CD4-positive, alpha-beta T cell treated with Interleukin-2 at 100 ng/mL for 4 hours (primary cell): ENCODE measurements at places on chromosomes 7 and 10.

- DNase-seq = no peak
Observed at GRCh38 chr10:11381023-11381422, 230.4 kb downstream of the USP6NL start.

DNA sequence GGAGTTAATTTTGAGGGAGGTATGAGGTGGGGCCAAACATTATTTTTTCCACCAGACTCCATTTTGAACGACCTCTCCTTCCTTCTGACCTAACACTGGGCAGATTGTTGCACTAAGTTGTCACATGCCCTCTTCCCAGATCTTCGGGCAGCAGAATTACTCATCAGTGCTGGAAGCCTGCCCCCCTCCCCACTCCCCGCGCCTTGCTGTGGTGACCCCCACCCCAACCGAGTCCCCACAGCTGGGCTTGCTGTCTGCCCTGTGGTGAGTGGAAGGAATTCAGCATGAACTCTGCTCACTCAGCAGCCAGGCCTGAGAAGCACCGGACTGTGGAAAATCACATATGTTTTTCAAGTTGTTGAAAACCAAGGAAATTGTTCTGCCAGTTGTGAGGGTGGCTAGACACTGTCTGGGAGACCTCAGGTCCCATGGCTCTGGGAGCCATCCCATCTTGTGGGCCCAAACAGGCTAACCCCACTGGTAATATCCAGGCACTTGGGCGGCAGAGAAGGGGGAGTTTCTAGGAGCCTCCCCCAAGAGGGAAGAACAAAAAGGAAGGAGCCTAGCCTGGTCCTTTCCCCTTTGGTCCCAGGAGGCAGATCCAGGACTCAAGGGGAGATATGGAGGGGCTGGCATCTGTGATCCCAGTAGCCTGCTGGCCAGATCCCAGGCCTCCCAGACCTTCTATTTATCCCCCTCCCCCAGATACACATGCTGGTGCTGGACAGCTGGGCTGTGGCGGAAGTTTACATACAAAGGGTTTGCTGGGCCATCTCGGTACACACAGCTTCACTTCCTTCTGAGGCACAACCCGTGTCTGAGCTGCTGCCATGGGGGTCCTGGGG, 3.5 kb upstream of the AEBP1 start:
- no peak for DNase-seq

GRCh38 chr10:54550016-54550415, 251.0 kb downstream of the PCDH15 start:
- no peak for DNase-seq

DNA sequence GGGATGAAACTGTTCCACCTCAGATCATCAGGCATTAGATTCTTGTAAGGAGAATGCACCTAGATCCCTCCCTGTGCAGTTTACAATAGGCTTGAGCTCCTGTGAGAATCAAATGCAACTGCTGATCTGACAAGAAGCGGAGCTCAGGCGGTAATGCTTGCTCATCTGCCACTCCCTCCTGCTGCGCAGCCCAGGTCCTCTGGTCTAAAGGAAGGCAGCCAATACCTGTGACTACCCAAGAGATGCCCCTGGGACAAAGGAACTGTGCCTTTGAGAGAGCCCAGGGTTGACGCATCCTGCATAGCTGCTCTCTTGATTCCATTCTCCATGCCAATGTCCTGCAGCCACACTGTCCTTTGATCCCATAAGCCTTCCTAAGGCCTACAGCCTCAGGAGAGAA, 73.1 kb downstream of the ADCYAP1R1 start:
- no peak for DNase-seq

DNA sequence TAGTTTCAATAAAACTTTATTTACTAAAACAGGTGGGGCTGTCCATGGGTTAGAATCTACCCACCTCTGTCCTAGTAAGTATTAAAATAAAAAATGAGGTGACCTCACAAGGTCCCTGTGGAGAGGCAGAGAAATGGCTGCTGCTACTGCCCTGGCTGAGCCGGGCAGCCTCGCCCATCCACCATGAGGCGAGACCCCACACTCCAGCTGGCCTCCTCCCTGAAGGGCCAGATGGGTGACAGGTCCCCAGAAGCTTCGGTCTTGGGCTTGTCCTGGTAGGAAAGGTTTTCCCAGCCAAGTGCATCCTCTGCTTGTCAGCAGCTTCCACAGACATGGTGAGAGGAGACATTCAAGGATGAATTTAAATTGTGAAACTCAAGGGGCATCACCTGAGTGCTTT, 565.8 kb downstream of the PTPRN2 start:
- DNase-seq = no peak

DNA sequence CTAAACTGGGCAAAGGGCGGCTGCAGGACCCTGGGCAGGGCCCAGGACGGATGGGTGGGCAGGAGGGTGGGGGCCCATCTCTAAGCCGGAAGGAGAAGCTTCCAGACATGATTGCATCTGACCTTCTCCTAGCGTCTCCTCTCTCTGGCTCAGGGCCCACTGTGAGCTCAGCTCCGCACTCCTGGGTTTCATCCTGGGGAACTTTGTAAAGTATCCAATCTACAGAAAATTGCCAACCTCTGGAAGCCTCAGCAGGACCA, 8.8 kb upstream of the RET start:
- no peak for DNase-seq

GRCh38 chr10:84846658-84847316, 518.4 kb downstream of the CCSER2 start:
- DNase-seq = no peak

- no peak for DNase-seq
Observed at GRCh38 chr10:74510594-74510993, 315.8 kb upstream of the KAT6B start.

GRCh38 chr7:3438352-3438751, 137.3 kb downstream of the SDK1 start:
- DNase-seq = no peak

DNA sequence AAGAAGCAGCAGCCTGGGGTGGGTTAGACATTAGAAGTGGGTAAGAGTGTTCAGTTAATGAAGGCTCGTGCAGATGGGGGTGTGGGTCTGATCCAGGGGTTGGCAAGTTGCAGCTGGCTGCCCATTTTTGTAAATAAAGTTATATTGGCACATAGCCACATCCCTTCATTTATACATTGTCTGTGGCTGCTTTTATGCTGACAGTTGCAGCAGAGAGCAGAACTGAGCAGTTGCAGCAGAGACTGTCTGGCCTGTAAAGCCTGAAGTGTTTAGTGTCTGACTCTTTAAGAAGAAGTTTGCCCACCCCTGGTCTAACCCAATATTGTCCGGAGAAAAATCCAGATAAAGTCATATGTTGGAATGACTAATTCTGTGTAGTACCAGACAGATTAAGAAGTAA, 38.1 kb downstream of the GLRX3 start:
- DNase-seq = no peak

GRCh38 chr7:82527851-82528250, 84.3 kb upstream of the CACNA2D1 start:
- DNase-seq = no peak

- no peak for DNase-seq
Observed at GRCh38 chr7:116772423-116772863, 89.9 kb upstream of the CAPZA2 start.

DNA sequence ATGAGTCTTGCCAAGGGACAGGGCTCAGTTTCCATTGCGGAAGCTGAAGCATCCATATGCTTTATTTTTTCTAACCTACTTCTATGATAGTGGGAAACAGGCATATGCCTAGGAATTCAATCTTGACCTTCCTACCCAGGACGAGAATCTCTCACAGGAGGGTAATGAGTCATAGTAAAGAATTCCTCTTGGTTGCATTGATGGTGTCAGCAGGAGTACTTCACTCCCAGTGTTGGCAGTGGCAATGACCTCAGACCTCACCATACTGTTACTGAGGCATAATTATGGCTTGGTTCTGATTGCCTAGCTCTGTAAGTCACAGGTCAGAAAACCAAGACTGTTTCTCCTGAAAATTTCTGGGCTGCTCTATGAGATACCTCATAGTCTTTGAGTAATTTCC, 552.9 kb downstream of the ARL4A start:
- no peak for DNase-seq

- peak; percentile 24 for DNase-seq
Observed at GRCh38 chr10:117365612-117366011, 9.6 kb downstream of the PDZD8 start.

DNA sequence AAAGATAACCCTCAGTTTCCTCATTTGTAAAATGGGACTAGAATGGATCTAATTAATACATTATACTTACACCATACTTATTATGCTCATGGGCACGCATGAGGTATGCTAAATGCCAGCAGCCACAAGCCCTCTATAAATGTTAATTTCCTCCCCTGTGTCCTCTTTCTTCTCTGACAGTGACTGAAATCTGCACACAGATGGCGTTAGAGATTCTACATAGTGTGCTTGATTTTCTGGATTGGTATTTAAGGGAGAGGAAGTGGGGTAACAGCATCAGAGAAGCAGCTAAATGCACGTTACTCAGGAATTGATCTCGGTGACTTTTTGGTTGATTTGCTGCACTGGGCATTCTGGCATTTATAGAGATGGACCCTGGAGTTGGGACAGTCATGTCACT, 568.5 kb downstream of the CALN1 start:
- DNase-seq = no peak

DNA sequence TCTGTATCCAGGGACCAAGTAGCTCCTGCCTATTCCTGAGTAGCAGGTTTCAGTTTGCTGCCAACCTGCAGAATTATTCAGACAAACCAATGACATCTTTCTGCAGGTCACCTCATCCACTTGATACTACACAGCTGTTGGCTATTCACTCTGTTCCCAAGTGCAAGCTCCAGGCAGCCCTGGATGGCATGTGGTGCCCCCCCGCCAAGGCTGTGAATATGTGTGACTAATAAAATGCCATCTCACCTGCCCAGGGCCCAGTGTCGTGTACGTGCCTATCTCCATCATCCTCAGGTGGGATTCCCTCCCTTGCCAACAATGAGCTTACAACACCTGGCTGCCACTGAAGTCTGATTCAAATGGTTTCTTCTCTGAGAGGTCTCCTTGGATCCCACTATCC, 125.8 kb downstream of the RAB11FIP2 start:
- no peak for DNase-seq

DNA sequence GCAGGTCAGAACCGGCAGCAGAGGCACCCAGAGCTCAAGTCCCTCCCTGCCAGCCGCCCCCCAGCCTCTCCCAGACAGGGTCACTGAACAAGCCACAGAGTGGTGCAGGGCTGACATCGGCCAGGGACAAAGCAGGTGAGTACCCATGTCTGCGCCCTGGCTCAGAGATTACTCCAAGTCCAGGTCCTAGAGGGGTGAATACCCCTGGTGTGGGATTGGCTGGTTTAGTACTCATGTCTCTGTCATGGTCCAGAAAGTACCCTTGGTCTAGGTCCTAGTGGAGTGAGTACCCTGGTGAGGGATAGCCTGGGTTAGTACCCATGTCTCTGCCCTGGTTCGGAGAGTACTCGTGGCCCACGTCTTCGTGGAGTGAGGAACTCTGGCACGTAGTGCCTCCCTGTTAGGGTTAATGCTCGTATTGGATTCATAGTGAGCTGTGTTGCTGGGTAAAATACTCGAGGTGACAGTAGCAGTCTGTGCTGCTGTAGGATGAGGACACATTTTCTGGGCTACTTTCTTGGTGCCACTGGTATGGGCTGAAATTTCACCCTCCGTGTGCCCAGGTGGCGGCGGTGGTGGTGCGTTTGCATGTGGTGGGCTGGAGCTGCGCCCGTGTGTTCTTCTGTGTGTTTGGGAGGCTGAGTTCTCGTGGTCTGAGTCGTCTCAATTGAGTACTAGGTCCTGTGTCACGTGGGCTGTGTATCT, 25.5 kb upstream of the KNDC1 start:
- DNase-seq = no peak

DNA sequence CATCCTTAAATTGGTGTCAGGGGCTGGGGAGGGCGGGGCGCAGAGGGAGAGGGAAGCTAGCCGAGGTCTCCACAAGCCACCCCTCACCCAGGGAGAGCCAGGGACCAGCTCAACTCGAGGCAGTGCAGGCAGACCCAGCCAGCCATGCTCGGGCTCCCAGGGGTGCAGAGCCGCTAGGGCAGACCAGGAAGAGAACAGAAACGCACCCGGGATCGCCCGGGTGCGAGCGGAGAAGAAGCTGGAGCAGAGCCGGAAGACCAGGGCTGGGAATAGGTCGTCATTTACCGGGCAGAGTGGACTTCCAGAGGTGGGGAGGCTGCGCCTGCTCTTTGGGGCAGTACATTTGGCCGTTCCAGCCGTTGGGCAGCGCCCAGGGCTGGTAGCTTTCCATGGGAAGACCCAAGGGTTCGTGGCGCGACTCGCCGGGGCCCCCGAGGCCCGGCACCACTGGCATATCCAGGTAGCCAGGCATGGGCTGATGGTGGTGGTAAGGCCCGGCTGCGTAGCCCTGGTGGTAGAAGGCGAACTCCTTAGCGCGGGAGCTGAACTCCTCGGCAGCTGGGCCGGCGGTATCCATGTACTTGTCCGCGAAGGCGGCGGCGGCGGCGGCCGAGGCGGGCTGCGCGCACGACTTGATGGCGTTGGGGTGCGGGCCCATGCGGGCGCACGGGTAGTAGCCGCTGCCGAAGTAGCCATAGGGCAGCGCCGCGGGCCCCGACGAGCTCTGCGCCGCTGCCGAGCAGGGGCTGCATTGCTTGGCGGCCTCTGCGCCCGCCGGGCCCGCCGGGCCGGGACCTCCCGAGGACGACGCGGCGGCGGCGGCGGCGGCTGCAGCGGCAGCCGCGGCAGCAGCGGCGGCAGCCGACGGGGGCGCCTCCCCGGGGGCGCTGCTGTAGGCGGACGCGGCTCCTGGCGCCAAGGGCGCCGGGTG, 755 bp downstream of the HOXA13 start:
- no peak for DNase-seq

DNA sequence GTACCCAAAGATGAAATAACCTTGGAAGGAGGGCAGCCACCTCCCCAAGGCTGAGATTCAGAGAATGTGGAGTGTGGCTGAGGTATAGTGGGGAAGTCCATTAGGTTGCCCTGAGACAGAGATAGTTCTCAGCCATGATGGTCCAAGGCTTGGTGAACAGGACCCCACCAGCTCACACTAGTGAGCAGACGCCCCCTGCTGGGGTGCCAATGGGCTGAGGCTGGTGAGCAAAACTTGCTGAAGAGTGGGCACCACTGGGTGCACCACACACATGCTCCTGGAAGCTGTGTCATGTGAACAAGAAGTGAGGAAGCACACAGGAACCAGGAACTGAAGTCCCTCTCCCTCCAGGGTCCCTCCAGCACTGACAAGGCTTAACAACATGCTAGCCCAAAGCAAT, 8.9 kb downstream of the FBXL13 start:
- DNase-seq = peak; percentile 19

GRCh38 chr10:100570506-100570905, 34.8 kb downstream of the HIF1AN start:
- DNase-seq = no peak
